AML-193 (cell line): ENCODE measurements at places on chromosomes 2 and 18.
A peak's percentile ranks its signal among the peaks of the same experiment; 100 is the strongest.

DNA sequence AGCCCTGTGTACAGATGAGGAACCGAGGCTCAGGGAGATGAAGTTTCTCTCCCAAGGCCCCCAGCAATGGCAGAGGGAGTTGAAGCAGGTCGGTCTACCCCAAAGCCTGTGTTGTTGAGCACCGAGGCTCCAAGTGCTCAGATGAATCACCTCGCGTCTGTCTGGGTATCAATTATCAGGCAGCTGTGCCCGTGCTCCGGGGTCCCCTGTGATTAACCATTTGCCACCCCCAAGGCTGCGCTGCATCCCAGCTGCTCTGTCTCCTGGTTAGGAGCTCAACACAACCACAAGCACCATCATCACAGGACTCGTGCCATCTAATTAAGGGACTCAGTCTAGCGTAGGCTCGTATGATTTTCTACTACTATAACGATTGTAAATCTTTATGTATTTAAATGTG lies 27.1 kb downstream of the LIPG start:
- no peak for DNase-seq

DNA sequence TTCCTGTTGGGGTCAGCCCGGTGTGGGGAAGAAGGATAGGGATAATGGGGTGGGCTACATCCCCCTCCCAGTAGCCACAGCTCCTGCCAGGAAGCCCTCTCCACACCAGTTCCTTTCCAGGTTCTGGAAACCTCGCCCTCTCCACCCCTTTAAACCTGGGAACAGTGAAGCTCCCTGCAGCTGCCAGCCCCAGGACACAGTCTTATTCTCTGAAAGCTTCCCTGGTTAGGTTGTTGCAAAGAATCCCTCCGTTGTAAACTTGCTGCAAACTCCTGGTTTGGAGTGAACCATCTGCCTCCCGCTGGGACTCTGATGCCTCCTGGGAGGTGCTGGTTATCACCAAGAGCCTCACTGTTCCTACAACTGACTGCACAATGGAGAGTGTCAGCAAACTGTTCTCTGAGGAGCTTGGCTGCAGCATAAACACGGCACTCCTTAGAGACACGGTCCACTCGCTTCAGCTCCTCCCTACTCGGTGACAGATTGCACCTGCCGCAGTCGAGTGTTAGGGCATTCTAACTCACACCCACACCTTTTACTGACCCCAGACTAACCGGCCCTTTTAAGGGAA lies 261.8 kb upstream of the RAB6C start:
- no peak for DNase-seq

GRCh38 chr18:70365361-70365760 lies 76.5 kb downstream of the SOCS6 start:
- no peak for DNase-seq

- no peak for DNase-seq
Measured at GRCh38 chr18:31554776-31555175, 36.9 kb upstream of the TTR start.

- peak; percentile 59 for DNase-seq
Measured at GRCh38 chr2:189698020-189698887, 23.8 kb downstream of the ANKAR start.

GRCh38 chr2:121039679-121040078 lies 245.3 kb downstream of the TFCP2L1 start:
- DNase-seq = no peak

GRCh38 chr2:127164761-127165538 lies 55.1 kb downstream of the CYP27C1 start:
- no peak for DNase-seq

GRCh38 chr2:160394153-160394552 lies 99.5 kb downstream of the RBMS1 start:
- peak; percentile 83 for DNase-seq

- DNase-seq = no peak
Measured at GRCh38 chr2:101989740-101990460, 1.9 kb upstream of the IL1R2 start.

DNA sequence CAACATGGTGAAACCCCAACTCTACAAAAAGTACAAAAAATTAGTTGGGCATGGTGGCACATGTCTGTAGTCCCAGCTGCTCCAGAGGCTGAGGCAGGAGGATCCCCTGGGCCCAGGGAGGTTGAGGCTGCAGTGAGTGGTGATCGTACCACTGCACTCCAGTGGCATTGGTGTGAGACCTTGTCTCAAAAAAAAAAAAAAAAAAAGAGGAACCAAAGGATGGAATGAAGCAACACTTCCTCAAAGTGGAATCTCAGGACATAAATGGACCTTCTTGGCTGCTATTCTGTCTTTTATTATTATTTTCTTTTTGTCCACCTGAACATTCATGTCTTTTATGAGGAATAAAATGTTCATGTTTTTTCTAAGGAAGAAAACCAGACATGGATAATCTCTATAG lies 13.7 kb downstream of the GEMIN6 start:
- DNase-seq = peak; percentile 35

DNA sequence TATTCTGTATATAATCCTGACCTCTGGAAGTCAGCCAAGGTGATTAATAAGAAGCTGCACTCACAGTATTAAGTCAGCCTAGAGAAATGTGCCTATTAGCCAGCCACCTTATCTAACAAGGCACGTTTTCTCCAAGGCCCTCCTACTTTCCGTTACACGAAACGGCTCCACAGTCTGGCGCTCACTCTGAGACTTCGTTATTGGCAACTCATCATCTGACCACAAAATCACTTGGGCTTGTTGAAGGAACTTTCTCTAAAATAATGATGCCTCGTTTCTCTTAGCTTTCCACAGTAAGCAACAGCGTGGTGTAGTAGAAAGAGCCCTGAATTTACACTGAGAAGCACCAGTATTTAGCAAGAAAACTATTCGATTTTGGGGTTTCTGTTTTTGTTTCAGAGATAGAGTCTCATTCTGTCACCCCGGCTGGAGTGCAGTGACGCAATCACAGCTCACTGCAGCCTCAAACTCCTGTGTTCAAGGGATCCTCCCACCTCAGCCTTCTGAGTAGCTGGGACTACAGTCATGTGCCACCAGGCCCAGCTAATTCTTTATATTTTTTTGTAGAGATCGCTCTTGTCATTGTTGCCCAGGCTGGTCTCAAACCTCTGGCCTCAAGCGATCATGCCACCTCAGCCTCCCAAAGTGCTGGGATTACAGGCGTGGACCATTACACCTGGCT lies 53.6 kb upstream of the SLC14A1 start:
- peak; percentile 95 for DNase-seq

DNA sequence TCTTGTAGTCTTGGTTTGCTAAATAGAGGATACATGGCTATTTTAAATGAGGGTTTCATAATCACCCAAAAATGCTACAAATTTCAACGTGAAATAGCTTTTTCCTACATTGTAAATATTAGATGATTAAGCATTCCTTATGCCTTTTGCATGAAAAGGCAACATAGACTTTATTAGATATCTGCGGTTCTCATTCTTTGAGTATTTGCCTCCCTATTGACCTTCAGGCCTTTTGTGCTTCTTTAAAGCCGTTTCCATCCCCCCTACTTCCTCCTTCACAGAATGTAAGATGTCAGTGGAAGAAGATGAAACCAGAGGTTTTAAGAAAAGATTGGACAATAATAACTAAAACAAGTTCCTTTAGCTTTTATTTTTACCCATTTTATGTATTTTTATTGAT lies 144.1 kb downstream of the UBE2E3 start:
- peak; percentile 4 for DNase-seq

- no peak for DNase-seq
Measured at GRCh38 chr18:63005306-63005705, 290.0 kb downstream of the PHLPP1 start.

- DNase-seq = peak; percentile 58
Measured at GRCh38 chr2:187547353-187547979, 6.8 kb downstream of the TFPI start.
